ENCODE measurements at places on chromosomes 6 and 20.

DNA sequence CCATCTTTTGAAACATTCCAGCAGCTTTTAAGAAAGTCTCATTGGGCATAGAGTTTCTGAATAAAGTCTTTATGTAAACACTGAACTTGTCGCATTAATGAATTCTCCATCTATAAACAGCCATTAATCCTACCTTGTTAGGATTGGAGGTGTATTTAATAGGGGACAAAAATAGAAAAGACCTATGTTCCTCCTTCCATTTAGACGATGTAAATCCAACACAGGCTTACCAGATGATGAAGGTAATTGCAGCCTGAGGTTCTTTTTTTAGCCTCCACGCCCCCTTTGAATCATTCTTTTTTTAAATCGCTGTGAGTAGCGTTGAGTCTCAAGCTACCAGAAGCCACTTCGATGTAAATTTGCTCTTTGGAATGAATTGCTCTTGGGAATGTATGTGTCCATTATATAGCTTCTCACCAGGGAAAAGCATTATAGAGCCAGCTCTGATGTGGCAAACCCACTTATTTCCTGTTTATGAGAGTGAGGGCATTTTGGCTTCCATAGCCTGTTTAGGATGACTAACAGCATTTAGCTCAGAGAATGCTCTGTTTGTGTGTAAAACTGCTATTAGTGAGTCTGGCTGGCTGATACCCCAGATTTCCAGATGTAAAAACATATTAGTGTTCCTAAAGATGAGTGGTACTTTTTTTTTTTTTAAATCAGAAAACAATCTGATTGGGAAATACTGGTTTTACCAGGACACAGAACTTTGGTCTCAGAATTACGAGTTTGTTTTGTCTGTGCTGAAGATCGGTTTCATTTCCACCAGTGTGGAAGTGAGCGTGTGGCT, 74.9 kb upstream of the CLDN20 start:
- DNase-seq: peak; percentile 96

- DNase-seq: no peak
These were observed 123.2 kb downstream of the TINAG start for GRCh38 chr6:54431466-54431865.

DNA sequence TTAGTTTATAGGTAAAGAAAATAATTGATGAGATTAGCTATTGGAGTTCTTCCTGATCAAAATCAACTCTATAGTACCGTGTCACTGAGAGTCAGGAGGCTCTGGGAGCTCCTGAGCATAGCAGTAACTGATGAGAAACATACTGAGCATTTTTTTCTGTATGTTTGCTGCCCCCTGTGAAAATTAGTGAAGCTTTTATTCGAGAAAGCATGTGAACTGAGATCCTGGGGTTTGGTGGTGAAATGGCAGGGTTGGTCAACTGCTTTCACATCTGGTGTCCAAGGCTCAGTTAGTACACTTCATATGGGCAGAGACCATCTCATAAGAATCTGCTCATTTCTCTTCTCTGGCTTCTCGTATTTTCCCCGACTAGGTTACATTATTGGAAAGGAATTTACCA, 4.1 kb upstream of the ABT1 start:
- no peak for DNase-seq

DNA sequence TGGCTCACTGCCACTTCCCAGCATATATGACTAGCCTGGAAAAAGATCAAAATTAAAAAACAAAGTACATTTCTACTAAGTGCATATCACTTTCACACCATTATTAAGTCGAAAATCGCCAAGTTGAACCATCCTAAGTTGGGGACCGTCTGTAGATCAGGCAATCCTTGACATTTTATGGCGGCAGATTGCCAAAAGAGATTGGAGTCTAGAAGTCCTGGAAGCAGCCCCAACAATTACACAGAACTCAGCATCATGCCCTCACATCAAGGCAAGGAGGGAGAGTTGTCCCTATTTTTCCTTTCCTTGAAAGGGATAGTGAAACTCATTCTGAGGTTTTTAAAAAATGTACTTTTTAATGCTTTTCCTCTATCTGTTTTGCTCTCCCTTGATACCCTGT, 30.7 kb downstream of the SLC22A3 start:
- no peak for DNase-seq

DNA sequence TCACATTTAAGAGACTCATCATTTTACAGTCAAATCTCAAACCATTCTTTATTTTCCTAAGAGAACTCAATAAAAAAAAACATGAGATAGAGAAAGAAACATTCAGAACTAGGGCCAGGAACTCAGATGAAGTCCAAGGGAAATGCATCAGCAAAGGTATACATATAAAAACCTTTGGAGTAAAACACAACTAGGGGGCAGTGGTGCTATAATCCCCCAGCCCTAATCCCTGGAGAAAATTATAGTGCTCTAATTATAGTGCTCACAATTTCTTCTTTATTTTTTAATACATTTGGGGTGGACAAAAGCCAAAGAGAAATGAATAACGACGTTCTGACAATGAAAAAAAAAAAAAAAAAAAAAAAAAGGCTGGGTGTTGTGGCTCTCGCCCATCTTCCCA, 100.6 kb upstream of the EMILIN3 start:
- no peak for DNase-seq

DNA sequence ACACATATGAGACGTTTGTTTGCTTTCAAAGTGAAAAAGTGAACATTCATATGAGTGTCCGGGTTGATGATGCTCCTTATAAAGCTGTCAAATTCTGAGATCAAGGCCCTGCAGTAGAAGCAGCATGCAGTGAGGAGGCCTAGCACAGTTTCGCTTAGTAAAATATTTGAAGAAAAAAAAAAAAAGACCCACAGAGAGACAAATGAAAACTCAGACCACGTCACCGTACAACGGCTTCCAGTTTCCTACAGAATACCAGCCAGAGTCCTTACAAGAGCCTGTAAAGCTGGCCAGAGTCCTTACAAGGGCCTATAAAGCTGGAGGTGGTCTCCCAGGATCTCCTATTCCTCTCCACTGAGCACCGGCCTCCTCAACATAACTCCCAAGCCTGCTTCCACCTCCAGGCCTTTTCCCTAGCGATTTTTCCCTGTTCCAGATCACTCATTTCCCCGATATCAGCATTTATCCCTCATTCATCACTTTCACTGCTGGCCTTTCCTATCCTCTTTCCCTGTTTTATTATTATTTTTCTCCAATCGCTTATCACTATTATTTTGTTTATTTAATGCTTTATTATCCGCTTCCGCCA, 1.5 kb upstream of the HMGN4 start:
- DNase-seq: peak; percentile 57

DNA sequence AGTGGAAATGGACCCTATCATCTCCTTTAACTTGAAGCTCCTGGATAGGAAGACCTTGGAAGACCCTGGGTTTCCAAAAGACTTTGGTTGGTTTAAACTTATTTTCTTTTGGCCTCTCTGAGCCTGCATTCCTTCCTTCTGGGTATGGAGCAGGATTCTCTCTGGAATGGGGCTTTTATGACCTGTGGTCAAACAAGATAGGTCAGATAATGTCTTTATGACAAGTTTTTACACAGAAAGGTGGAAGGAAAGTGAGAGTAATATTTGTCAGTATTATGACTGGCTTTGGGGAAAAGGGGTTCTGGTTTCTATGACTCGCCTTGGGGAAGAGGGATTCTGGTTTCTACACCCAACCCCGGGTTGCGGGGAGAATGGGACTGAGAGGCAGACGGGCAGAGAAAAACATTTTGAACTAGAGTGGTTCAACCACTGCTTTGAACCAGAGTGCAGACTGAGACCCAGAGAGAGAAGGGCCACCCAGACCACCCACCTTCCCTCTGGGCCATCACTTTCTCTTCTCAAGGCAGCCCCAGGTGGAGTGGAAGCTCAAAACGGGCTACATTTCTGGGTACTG, 37.6 kb upstream of the KCNK5 start:
- DNase-seq: no peak
